GM04504 (cell line): ENCODE measurements at places on chromosomes 1 and 21.

DNA sequence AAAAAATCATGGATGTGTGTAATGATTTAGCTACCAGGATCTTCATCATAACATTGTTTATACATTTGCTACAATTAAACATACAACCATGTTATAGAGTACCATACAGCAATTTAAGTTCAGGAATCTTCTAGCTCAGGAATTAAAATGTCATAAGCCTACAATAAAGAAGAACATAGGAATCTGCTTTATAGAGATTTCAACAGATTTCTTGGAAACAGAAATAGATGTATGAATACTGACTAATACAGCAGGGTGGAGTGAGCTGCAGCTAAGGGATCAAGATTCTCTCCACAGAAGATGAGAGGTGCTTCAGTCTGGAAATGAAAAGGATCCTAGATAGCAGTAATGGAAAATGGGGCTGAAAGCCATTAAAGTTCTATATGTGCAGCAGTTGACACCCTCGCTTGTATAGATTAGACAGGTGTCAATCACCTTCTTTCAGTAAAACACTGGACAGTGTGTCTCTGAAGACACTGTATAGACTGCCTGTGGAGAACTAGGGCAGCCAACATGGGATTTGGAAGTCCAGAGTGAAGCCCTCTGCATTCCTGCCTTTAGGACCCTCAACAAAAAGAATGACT lies 73.9 kb downstream of the DNTTIP2 start:
- no peak for DNase-seq

- no peak for DNase-seq
Observed at GRCh38 chr1:97013136-97013535, 291.6 kb downstream of the PTBP2 start.

GRCh38 chr1:60872426-60873054 lies 209.8 kb upstream of the NFIA start:
- no peak for DNase-seq

DNA sequence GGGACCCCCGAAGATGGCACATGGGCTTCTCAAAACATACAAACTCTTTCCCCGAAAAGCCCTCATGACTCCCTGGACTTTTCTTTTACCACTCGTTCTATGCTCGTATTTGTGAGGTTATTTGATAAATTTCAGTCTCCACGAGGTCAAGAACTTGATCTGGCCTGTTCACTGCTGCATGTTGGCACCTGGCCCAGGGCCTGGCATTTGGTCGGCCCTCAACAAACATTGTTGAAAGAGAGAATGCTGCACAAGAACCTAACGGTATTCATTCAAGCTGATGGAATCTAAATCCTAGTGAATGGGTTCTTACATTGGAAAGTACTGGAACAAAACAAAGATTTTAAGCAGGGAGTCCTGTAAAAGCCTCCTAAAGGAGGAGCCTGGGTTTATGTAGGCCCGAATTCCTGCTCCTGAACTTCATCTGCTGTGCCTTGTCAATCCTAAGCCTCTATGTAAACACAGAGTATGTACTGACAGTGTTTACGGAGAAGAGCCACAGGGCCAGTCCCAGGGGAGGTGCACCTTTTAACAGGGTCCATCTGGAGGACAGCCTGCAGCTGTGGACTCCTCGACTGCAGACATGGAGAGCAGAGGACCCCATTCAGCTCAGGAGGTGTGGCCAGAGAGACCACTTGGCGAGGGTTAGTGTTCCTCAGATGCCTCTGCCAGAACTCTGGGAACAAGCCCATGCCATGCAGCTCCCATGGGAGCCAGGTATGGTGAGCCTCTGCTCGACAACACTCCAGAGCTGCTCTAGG lies 46.9 kb downstream of the L1TD1 start:
- DNase-seq = no peak

DNA sequence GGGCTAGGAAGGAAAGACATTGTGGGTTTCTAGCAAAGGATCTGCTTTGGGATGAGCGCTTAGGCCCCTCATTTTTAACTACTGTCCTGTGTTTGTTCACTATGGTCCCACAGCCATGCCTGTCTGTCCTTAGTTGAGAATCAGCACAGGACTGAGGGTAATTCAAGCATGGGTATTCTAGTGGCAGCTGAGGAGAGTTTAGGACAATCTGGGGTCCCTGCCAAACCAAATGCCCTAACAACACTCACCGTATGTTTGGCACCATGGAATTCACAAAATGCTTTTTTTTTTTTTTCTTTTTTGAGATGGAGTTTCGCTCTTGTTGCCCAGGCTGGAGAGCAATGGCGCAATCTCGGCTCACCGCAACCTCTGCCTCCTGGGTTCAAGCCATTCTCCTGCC lies 10.4 kb downstream of the ARHGEF11 start:
- no peak for DNase-seq

- no peak for DNase-seq
Observed at GRCh38 chr21:44701023-44701400, 4.0 kb downstream of the KRTAP10-12 start.

- DNase-seq = no peak
Observed at GRCh38 chr1:207648334-207649209, 3.6 kb downstream of the CR1L start.

GRCh38 chr1:79859212-79859948 lies 852.9 kb upstream of the ADGRL4 start:
- DNase-seq = peak; percentile 20

- DNase-seq = no peak
Observed at GRCh38 chr1:66380452-66381212, 153.3 kb upstream of the SGIP1 start.

DNA sequence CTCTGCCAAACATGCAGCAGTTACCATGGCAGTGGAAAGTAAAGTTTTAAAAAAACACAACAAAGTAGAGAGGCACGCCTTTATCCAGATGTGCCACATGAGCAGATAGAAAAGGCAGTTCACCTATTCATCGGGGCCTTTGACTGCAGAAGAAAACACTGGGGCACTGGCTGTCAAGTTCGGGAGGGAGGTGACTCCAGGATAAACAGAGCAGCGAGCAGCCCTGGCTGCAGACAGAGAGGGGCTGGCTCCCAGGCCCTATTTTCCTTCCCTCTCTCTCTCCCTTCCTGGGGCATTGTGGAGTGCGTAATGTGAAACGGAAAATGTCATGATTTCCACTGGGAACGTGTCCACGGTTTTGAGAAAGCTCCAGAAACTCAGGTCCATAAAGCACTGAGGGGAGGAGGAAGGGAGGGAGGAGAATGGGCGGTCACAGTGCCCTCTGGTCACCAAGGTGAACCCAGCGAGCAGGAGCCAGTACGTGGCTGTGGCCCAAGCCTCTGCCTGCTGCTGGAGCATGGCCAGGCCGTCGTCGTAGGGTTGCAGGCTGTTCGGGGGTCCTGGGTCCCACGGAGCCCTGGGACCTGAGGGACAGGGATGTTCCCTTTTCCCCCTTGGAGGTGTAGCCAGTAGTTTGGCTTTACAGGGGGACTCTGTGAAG lies 114.7 kb upstream of the IRF2BP2 start:
- DNase-seq = peak; percentile 64
